ENCODE measurements at places on chromosomes 6 and 20.
A peak's percentile ranks its signal among the peaks of the same experiment; 100 is the strongest.

DNA sequence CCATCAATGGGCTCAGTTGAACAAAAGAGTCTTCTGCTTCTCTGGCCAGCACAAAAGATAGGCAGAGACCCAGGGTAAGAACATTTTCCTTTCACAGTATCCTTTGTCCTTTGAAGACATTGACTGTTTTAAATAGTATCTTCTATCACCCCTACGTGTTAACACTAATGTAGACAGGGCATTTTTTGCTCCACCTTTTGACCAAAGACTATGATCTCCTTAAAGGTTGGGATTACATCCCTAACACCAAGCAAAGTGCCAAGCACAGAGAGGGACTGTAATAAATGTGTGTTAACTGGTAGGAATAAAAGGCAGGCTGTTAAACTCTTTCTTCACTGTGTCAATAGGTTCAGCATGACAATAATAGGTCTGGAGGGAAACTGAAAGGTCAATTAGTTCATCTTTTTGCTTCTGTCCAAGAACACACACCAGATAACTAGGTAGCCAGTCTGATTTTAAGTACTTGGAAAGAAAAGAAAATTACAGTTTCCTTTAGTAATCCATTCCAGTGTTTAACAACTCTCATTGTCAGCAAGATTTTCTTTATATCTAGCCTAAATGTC, 63.6 kb upstream of the NOX3 start:
- no peak for DNase-seq

DNA sequence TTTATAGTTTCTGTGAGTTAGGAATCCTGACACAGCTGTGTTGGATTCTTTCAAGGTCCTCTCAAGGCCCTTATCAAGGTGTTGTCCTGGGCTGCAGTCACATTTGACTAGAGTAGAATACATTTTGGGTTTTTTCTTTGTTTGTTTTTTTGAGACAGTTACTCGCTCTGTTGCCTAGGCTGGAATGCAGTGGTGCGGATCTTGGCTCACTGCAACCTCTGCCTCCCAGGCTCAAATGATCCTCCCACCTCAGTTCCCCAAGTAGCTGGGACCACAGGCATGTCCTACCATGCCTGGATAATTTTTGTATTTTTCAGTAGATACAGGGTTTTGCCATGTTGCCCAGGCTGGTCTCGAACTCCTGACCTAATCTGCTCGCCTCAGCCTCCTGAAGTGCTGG, 15.7 kb downstream of the NFYA start:
- DNase-seq, result no peak

DNA sequence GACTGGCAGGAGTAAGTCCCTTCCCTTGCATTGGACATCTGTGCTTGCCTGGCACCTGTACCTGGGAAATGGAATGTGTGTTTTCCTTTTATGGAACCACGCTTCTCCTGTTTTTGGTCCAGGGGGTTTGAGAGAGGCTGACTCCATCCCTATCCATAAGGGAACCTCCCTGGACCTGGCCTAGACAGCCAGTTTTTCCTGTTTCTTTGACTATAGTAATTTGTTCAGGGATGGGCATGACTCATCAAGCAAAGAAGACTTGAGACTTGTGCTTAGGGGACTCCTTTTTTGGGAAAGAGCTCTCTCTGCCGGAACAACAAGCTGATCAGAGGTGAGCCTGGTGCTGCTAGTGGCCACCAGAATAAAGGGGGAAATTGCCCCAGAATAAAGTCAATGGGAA, 393.8 kb downstream of the CDH26 start:
- no peak for DNase-seq

DNA sequence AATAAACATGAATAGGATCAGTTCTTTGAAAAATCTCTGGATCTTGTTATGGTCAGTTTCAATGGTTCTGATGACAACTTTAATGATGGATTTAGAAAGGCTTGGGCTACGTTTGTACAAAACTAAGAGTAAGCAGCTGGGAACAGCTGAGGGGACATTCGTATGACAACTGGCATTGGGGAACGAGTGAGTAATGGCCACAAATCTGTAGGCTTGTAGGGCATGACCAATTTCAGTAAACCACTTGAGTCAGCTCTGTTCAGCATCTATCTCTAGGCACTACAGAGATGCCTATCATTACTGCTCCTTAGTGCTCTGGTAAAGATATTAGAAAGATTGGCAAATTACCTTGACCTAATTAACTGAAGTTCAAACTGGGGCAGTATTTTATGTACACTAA, 1375.6 kb downstream of the EPHA7 start:
- DNase-seq, result no peak

DNA sequence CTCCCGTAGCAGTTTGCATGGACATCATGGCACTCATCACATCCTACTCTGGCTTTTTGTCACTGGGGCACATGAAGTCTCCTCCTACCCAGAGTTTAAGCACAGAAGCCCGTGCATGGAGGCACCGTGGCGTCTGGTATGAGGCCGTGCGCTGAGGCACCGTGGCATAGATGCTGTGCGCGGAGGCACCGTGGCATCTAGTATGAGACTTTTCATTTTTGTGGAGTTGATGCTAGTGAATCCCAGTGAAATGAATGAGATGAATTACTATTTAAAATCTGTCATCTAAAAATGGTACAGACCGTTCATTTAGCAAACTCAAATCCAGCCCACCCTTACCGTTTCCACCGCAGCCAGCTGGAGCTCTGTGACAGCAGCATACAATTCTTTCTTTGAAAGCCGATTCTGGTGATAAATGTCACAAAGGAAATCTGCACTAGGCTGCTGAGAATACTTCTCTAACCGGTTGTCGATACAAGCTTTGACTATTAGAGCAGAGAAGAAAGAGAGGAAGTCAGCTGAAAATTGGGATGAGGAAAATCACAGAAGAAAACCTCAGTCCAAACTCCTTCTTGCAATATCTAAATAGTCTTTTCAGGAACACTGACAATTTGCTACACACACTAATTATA, 11.3 kb downstream of the CYP24A1 start:
- no peak for DNase-seq

- no peak for DNase-seq
Measured at GRCh38 chr6:128710315-128710714, 172.6 kb upstream of the LAMA2 start.

DNA sequence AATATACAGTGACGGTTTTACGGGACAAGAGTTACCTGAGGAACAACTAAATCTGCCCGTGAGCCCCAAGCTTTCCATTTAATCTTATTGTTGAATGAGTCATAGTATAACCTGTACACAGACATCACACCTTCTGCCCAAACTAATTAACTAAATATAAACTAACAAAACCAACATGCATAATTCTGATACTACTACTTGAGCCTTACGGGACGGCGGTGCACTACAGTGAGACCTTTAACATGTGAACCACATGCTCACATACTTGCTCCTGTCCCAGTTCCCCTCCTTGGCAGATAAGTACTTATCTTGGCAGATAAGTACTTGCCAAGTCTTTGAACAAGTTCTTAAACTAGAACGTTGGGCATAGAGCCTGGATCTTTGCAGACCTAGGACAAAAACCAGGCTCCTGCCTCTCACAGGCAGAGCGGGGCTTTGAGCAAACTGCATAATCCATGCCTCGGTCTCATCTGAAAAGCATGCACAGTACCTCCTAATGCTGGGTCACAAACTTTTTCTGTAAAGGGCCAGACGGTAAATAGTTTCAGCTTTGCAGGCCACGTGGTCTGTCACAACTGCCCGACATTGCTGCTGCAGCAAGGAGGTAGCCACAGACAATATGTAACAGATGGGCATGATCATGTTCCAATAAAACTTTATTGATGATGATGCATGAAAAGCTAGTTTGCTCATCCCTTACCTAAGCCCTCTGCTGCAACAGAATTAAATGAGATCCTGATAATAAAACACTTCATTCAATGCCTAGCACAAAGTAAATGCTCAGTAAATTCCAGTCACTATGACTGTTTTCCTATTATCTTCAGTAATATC, 23.0 kb downstream of the ZNF217 start:
- DNase-seq, result peak; percentile 49

- DNase-seq, result no peak
Measured at GRCh38 chr6:43897571-43898302, 127.7 kb downstream of the VEGFA start.

- DNase-seq, result no peak
Measured at GRCh38 chr6:107235511-107235910, 120.2 kb upstream of the BEND3 start.

DNA sequence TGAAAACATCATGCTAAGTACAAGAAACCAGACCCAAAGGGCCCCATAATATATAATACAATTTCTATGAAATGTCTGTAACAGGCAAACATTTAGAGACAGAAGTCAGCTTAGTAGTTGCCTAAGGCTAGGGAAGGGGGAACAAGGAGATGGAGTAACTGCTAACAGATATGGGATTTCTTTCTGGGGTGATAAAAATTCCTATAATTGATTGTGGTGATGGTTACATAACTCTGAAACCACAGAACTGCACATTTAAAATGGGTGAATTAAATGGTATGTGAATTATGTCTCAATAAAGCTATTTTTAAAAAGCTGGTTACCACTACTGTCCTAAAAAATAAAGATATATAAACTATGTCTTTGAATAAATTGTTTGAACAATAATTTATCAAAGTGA, 3.2 kb downstream of the CEP162 start:
- DNase-seq, result no peak

DNA sequence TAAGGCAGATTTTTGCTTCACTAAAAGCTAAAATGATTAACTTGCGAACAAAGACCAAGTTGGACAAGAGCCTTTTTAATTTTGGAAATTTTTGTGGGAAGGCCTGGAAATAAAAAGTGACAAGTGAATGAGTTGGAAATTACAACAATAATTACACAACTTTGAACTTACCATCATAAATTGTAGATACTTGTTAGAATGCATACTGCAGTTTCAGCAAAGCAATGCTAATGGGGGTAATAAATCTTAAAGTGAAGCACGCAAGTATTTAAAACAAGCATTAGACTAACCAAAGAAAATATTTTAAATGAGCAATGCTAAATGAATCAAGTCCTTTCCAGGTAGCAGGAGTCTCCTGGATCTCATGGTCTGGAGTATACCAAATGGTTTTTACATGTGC, 83.2 kb upstream of the EYA4 start:
- DNase-seq, result no peak

GRCh38 chr20:46773680-46774079, 64.2 kb downstream of the SLC2A10 start:
- no peak for DNase-seq

GRCh38 chr6:3665608-3666007, 85.9 kb downstream of the PXDC1 start:
- peak; percentile 29 for DNase-seq

DNA sequence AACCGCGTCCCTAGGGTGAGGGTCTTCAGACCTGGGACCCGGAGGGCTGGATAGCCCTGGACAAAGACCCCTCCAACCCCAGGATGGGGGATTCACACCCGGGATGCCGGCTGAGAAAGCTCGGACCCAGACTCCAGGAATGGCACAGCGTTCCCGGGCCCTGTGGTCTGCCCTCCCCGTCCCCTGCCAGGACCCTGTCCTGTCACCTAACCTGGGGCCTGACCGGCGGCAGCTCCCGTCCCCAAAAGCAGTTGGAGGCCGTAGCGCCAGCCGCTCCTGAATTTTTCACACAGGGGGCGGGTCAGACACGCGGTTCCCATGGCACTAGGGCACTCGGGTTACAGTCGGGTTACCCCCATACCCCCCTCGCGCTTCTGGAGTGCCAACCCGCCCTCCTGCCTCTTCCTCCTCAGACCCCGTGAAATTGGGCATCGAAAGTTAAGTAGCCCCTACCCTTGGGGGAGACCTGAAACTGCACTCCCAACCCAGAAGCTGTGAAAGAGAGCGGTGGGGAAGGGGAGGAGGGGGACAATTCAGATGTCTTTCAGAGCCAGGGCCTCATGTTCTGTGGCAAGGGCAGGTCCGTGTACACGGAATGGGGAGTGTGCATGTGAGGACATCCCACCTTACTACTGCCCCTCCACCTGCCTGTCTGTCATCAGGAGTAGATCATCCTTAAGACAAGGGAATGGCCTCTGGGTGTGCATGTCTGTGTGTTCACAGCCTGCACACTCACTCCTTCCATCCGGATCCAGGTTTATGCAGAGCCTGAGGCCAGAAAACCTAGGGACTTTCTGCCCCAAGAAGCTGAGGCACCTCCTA, 595 bp downstream of the REM1 start:
- no peak for DNase-seq

- DNase-seq, result no peak
Measured at GRCh38 chr6:40672087-40672486, 84.9 kb upstream of the LRFN2 start.

- no peak for DNase-seq
Measured at GRCh38 chr6:20605061-20605460, 70.8 kb downstream of the CDKAL1 start.

DNA sequence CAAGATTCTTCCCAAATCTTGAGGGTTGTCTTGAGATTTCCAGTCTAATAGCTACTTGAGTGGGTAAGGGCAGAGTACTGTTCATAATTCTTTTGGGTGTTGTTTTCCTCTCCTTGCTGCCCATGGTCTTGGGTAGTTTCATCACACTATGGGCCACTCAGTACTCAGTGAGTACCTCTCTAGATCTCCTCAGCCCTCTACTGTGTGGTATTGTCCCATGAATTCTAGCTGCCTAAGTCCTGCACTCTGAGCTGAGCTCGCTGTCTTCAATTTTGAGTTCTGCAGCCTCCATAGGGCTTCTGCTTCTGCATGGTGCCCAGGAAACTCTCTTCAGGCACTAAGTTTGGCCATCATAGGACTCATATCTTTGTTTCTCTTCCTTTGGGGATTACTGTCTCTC, 42.3 kb downstream of the ASXL1 start:
- DNase-seq, result no peak

DNA sequence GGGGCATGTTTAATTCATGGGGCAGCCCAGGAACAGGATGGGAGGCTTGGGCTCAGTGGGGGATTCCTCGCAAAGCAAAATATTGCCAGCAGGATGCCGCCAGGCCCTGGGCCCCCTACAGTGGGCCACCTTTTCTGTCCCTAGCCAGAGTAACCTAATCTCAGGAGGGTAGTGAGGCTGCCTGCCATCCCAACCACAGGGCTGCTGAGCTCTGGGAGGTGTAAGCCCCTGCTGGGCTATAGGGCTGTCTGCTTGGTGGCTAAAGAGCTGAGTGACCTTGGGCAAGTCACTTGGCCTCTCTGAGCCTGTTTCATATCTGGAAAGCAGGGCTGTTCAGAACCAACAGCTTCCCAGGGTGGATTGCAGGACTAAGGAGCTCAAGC, 35.7 kb upstream of the CDH22 start:
- no peak for DNase-seq

DNA sequence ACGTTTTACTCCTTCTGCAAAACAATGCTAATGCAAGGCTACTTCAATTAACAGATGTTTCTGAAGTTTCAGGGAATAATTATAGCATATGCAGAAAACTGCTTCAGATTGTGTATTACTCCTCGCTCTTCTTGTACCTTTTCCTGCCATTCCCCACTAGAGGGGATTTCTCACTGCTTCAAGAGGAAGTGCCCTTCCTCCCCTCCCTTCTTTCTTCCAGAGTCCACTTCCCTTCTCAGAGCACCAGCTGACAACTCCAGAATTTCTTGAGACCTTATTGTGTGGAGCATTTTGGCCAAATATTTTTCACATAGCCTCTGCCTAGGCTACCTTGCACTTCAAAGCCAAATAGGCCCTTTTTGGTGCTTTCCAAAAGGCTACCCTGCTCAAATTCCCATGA, 12.7 kb upstream of the MCUR1 start:
- DNase-seq, result peak; percentile 13

- DNase-seq, result no peak
Measured at GRCh38 chr6:166422201-166422940, 39.6 kb upstream of the MPC1 start.

Measured in vagina (tissue), 2 donors.